ENCODE measurements at places on chromosomes 2 and 18.
A peak's percentile ranks its signal among the peaks of the same experiment; 100 is the strongest.

GRCh38 chr2:191565647-191566198, 112.2 kb upstream of the NABP1 start:
- DNase-seq: no peak

DNA sequence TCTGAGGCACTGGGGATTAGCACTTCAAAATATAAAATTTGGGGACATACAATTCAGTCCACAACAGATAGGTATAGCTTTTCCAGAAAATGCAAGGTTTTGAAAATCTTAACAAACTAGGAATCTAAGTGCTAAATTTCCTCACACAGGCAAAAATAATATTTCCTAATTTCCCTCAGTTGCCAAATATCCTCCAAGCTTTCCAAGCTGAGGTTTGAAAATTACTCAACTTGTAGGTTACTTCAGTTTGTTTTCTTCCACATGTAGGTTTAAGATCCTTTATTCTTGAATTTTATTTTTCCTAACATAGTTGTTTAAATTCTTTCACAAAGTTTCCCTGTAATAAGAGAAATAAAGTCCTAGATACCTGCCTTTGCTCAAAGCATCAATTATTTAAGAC, 192.9 kb upstream of the NRXN1 start:
- no peak for DNase-seq

GRCh38 chr2:23550553-23550952, 165.6 kb downstream of the KLHL29 start:
- no peak for DNase-seq

- DNase-seq: no peak
Observed at GRCh38 chr18:29250259-29250658, 1073.3 kb upstream of the CDH2 start.

DNA sequence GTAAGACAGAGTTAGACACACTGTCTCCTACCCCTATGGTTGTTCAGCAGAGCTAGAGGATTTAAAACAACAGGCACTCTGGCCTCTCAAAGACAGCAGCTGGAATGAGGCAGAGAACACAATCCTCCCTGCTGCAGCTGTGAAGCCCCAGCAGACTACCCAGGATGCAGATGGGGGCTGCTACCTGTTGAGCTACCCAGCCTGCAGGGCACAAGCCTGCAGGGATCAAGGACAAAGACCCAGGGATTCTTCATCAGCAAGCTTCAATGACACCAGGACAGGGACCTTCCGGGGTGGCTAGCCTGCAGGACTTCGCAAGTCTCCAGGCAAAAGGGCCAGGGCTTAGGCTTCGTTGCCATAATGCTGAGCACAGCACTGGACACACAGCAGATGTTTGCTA, 27.2 kb downstream of the GALNT14 start:
- DNase-seq: no peak

GRCh38 chr2:217357886-217358620, 498.2 kb upstream of the TNP1 start:
- DNase-seq: no peak

- DNase-seq: no peak
Observed at GRCh38 chr2:60976875-60977561, 40.5 kb upstream of the PEX13 start.

GRCh38 chr2:241465543-241465942, 42.8 kb downstream of the STK25 start:
- no peak for DNase-seq

- DNase-seq: no peak
Observed at GRCh38 chr2:96555146-96555610, 18.6 kb downstream of the ARID5A start.

GRCh38 chr2:199979832-199980628, 24.6 kb downstream of the MAIP1 start:
- DNase-seq: peak; percentile 74

GRCh38 chr2:139031722-139032121, 251.5 kb upstream of the NXPH2 start:
- peak; percentile 63 for DNase-seq

DNA sequence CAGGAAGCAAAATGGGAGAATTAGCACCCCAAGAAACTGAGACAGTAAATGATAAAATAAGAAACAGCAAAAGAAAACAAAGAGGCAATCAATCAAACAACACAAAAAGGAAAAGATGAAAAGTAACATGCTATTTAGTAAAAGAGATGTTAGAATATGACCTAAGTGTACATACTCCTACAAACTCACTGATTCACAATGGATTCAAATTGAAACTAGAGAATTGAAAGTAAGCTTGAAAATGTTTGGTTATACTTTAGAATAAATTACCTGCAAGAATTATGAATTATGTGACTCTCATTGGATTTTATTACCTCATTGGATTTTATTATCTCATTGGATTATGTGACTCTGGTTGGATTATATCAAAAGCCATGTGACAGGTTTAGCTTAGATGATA, 22.8 kb upstream of the CCNYL1 start:
- no peak for DNase-seq

GRCh38 chr2:110852541-110853263, 120.3 kb downstream of the ACOXL start:
- no peak for DNase-seq

DNA sequence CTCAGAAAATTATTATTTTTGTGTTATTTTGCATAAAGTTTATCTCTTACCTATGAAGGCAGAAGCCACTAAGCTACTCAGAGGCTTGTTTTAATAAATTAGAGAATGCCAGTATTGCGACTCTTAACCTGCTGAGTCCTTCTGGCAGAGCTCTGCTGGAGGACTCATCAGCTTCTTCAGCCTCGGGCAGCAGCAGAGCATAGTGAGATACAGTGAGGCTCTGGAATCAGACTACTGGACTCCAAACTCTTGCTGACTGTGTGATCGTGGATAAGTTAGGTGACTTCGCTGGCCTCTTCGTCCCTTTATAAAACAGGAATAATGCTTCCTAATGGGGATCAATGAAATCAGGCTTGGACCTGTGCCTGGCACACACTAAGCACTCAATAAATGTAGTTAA, 1.7 kb downstream of the PTRHD1 start:
- DNase-seq: no peak

DNA sequence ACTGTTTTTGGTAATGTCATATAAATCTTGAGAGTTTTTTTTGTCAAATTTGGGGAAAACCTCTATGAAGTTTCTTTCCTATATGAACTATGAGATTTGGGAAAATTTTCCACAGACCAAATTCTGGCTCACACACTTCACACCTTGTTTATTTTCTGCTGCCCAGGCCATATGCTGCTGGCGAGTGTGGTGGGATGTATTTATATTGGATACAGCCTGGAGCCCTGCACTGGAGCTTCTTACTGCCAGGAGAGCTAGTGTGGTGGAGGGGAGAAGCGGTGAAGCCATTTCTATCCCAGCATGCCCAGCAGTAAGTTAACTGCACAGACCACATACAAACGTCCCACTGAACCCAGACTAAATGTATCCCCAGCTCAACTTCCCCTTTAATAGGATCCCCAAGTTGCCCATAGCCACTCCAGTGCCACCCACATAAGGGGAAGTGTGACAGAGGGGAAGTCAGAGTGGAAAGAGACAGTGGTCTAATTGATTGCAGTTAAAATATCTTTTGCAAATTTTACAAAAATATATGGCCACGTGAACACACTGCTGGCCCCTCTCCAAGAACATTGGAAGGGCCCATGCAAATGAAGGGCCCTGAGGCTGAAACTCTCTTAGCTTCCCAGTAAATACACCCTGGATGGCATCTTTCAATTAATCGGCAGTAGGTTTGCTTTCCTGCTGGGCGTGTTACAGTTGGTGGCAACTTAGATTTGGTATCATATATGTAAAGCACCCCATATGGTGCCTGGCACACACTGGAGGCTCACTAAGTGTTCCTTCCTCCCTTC, 146.6 kb upstream of the ITGA6 start:
- DNase-seq: peak; percentile 45

GRCh38 chr2:101150306-101151145, 656 bp downstream of the TBC1D8 start:
- peak; percentile 29 for DNase-seq

DNA sequence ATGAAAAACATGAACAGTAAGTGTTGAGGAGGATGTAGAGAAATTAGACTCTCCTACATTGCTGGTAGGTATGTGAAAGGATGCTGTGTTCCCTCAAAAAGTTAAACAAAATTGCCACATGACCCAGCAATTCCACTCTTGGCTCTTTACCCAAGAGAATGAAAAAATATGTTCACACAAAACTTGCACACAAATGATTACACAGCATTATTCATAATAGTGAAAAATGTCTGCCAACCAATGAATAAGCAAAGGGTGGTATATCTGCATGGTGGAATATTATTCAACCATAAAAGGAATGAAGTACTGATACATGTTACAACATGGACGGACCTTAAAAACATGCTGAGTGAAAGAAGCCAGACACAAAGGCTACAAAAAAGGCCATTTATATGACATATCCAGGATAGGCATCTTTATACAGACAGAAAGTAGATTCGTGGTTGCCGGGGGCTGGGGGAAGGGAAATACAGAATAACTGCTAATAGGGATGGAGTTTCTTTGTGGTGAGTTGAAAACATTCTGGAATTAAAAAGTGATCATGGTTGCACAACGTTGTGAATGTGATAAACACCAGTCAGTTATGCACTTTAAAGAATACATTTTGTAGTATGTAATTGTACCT, 85.4 kb upstream of the MYO3B start:
- DNase-seq: no peak

DNA sequence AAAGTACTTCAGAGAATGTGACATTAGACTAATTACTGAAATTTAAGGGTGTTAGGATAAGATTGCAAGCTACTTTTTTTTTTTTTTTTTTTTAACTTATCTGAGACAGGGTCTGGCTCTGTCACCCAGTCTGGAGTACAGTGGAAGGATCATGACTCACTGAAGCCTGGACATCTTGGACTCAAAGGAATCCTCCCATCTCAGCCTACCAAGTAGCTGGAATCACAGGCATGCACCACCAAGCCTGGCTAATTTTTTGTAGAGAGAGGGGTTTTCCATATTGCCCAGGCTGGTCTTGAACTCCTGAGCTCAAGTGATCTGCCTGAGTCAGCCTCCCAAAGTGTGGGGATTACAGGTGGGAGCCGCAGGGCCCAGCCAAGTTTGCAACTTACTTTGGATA, 1246.0 kb upstream of the ZEB2 start:
- DNase-seq: no peak

GRCh38 chr18:38450876-38451275, 885.3 kb upstream of the CELF4 start:
- DNase-seq: peak; percentile 28

DNA sequence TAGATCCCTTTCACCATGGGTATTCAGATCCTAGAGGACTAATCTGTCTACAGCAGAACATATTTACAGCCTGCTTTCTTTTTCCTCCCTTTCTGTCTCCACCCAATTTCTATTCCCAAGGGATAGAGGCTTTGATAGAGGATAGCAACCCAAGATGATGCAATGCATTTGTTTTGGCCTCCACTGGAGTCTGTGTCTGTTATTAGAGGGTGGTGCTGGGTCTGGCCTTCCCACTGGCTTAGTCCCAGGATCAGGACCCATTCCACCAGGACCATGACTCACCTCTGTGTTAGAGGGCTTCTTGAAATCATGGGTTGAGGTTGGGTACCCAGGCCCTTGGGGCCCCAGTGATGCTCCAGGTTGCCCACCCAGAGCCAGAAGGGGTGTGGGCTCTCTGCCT, 239.7 kb upstream of the TNP1 start:
- DNase-seq: no peak

- DNase-seq: no peak
Observed at GRCh38 chr2:59177748-59178147, 936.6 kb upstream of the FANCL start.

GRCh38 chr18:7436166-7436565, 130.9 kb upstream of the PTPRM start:
- DNase-seq: no peak

DNA sequence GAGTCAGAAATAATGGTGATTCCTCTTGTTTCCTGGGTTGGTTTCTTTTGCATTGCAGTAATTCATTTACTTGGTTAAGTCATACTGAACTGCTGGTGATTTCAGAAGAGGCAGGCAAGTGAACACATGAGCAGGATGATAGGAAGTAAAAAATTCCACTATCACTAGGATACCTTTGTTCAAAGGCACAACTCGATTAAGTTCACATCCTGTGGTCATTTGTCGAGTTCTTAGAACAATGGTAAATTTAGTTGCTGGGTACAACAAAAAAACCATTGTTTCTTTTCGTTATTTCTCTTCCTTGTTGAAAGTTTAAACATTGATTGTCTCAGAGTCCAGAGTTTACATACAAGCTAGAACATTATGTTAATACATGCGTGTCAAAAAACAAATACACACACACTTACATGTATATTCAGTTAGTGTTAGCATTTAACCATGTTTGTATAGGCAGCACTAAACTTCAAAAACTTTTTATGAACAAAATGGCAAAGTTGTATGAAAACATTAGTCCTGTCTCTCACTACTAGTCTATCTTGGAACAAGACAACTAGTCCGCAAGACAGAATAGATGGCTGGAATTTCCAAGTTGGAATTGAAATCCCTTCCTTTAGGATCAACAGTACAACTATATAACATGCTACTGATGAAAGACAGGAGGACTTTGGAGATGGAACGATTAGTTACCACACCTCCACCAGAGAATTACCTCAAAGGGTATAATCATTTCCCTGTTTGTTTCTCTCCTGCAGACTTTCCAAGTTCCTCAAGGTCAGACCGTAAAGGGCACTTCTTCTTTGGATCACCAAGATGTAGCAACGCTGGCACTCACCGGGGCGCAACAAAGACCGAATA, 26.2 kb downstream of the STK39 start:
- DNase-seq: no peak

- DNase-seq: no peak
Observed at GRCh38 chr2:239820836-239821693, 204.1 kb downstream of the NDUFA10 start.

DNA sequence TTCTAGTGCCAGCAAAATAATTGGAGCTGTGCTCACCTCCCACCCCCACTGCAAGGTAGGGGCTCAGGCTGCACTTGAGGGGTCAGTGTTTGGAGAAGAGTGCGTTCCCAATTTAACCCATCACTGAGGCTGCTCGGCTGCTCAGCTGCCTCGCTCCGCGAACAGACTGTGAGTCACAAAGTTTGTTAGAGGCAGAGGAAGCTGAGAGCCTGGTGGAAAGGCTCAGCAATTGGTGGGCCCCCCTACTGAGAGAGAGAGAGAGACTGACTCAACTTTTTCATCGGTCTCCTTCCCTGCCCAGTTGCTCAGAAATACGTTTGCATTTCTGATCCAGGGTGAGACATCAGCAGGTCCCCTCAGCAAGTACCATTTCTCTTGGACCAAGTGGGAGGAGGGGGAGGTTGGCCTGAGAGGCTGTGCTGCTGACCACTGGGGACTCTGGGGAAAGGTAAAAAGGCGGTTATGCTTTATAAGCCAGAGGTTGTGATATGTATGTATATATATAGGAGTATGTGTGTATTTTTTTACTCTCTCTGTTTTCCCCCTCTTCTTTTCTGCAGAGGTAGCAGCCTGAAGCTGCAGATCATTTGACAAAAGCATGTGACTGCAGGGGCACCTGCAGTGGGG, 1.5 kb downstream of the EFR3B start:
- no peak for DNase-seq

GRCh38 chr18:39958876-39959275, 1996.2 kb upstream of the PIK3C3 start:
- DNase-seq: no peak

All from COR-L47 (cell line).